ENCODE measurements at places on chromosomes 2 and 18.

DNA sequence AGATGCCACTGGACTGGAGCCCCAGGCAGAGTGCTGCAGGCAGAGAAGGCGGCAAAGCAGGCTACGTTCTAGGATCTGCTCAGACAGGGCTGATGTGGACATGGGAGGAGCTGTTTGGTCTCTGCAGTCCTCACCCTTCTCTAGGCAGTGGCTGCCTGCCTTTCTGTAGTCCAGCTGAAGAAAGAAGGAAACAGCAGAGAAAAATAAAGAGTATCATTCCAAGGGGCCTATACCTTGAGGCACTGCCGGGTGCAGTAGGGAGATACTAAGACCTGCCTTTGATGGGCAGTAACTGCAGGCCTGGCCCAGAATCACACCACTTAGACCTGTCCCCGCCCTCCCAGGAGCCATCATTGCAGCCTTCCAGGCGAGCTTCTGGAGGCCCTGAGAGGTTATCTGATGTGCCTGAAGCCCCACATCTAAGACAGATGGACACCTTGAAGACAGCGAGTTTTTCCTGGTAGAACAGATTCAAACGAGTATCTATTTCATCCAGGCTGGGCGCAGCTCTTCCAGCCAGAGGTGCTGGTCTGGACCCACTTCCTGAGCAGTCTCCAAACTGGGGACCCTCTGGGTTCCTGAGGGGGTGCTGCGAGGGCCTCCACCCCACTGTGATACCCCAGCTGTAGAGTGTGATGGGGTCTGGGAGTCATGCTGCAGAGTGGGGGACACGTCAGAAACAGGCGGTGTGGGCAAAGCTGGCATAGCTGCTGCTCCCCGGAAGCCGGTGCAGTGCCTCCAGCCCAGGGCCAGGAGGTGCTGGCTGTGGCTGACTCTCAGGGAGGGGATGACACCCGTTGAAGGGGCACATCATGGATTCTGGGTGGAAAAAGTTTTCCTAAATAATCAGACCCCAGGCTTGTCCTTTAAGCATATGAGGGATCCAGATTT, 87.3 kb upstream of the OTOS start:
- no peak for DNase-seq

GRCh38 chr18:3889121-3889520, 439.1 kb downstream of the TGIF1 start:
- no peak for DNase-seq

DNA sequence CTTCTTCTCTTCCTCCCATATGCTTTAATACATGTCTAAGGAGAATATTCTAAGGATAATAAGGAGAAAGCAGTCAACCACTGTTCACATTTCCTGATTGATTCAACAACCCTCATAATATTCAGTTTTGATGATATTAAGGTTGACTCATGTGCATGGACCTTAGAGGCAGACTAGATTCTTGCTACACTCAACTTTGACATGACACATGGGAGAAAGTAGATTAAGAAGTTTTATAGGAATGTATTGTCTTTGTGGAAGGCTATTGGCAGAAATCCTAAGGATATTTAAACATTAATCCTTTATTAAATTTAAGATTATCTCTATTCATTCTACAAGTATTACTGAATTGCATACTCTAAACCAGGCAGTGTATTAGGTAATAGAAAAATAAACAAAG, 309.1 kb upstream of the CYRIA start:
- no peak for DNase-seq

GRCh38 chr2:47236503-47237215, 81.6 kb upstream of the STPG4 start:
- no peak for DNase-seq

GRCh38 chr2:83251321-83251872, 1207.7 kb downstream of the SUCLG1 start:
- DNase-seq = no peak

DNA sequence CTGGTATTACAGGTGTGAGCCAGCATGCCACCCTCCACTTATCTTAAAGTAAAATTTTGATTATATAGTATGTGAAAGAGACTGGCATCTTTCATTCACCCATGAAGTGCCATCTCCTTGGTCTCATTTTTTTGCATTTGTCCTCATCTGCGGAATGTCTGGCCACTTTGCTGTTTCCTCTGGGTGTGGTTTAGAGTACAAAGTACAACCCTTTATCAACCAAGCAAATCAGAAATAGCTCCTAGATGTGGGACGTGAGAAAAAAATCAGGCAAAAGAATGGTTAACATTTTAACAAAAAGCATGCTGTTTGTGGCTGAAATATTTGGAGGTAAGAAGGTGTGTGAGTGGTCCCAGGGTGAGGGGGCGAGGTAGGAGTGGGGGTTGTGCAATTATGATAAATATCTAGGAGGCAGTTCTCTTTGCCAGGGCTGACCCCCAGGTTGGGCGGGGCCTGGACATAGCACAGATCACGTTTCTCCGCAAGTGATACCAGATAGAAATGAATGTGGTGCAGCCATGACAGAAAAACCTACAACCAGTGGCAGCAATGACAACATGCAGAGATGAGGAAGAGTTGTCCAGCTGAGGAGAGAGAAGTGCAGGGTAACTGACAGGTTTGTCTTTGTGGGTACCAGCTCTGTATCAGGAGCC, 115.8 kb upstream of the SERTAD2 start:
- no peak for DNase-seq
